Stimulated activated CD8-positive, alpha-beta memory T cell treated with anti-CD3 and anti-CD28 coated beads, Interleukin-15, amount 100 ng/mL, for 1 hour (primary cell): ENCODE measurements at places on chromosomes 7 and 10.
A peak's percentile ranks its signal among the peaks of the same experiment; 100 is the strongest.

DNA sequence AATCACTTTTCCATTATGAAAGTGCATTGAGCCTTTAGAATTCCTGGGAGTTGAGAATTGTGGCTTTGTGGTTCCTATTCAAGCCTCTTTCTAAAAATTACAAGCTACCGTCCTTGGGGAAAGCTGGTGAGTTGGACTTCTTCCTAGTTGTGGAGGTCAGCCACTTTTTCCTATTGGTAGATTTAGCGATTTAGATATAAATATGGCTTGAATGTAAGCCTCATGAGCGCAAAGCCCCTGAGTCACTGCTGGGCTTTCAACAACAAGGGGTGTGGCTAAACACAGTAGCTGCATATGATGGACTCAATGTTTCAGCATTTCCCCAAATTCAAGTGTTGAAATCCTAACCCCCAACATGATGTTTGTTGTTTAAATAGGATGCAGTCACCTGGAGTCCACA lies 150.0 kb upstream of the IGFBP3 start:
- DNase-seq, result no peak

DNA sequence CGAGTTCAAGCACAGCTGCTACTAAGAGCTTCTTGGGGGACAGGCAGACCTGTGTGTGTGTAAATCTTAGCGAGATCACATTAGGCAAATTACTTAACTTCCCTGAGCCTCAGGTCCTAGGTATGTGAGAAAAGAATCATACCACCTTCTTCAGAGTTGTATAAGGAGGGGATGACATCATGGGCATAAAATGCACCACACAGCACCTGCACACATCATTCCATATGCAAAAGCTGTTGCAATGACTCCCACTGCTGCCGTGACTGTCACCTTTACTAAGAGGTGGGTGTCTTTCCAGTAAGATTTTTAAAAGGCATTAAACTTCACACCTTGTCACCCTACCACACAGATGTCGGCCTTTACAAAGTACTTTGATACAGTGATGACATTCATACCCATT lies 146.0 kb downstream of the FANK1 start:
- no peak for DNase-seq

- no peak for DNase-seq
These were observed 817 bp downstream of the SRI start for GRCh38 chr7:88218836-88219605.

DNA sequence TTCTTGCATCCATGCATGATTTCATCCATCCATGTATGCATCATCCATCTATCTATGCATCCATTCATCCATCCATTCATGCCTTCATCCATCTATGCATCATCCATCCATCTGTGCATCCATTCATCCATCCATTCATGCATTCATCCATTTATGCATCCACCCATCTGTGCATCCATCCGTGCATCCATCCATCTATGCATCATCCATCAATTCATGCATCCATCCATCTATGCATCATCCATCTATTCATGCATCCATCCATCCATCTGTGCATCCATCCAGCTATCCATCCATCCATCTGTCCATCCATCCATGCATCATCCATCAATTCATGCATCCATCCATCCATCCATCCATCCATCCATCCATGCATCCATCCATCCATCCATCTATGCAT lies 131.3 kb downstream of the DYNC2I1 start:
- no peak for DNase-seq

GRCh38 chr7:108001764-108002725 lies 916 bp downstream of the LAMB1 start:
- no peak for DNase-seq

DNA sequence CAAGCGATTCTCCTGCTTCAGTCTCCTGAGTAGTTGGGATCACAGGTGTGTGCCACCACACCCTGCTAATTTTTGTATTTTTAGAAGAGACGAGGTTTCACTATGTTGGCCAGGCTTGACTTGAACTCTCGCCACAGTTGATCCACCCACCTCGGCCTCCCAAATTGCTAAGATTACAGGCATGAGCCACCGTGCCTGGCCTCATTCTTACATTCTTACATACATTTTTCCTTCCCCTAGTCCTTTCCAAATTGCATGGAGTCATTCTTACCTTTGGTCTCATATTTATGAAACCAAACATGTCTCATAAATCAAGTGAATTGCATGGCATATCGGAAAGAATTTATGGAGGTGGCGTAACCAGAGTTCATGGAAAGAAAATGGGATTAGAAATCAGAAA lies 148.5 kb downstream of the ANLN start:
- no peak for DNase-seq

GRCh38 chr10:124384591-124385190 lies 34.0 kb downstream of the OAT start:
- DNase-seq, result no peak

DNA sequence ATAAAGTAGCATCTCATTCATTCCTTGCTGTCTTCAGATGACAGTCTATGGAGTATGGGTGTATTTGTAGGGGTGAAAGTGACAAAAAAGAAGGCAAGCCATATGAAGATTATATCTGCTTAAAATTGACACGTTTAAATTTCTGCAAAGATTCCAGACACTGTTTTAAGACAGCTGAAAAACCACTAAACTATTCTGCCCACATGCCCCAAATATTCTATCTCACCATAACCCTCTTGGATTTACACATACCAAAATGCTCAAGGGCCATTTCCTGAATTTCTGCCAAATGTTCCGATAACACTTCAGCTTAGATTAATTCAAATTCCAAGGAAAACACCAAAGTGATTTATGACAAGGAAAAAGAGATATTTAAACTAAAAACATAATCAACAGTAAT lies 99.9 kb upstream of the IL6 start:
- DNase-seq, result no peak

DNA sequence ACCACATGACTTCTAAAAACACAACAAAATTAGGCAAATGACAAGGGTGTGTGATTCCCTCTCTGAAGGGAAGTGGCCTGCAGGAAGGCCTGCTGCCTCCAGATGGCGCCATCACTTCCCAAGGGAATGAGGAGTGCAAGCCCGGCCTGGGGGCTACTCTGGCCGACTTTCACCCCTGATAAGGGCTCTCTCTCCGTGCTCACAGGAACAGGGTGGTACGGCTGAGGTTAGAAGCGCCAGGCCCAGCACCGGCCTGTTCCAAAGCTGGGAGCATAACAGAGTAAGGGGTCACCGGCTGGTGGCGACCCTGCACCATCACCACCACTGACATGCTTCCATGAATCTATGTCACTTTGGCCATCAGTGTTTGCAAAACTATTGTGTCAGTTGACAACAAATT lies 13.1 kb downstream of the RBP3 start:
- no peak for DNase-seq

- DNase-seq, result no peak
These were observed 3.6 kb downstream of the PDSS1 start for GRCh38 chr10:26700884-26701630.

GRCh38 chr10:98338896-98339295 lies 70.9 kb upstream of the LOXL4 start:
- DNase-seq, result no peak

DNA sequence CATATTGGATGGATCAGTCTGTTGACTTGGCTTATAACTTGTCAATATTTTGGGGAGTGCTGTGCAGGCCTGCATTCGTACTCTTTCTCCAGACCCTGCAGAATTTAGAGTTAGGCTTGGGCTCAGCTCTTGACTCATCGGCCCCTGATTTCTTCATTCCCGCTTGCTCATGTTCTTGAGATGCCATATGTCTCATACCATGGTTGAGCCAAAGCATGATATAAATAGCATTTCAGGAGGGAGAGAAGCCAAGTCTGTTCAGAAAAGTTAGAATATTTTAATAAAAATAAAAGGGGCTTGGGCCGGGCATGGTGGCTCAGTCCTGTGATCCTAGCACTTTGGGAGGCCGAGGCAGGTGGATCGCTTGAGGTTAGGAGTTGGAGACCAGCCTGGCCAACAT lies 898.1 kb downstream of the TYW1 start:
- DNase-seq, result no peak

DNA sequence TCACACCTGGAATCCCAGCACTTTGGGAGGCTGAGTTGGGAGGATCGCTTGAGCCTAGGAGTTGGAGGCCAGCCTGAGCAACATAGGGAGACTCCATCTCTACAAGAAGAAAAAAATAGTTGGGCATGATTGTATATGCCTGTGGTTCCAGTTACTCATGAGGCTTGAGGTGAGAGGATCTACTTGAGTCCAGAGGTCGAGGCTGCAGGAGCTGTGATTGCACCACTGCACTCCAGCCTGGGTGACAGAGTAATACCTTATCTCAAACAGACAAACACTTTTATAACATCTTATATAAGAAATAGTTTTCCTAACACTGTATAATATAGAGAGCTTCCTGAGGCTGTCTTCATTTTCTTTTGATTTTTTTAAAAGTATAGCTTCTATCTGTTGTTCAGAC lies 448.4 kb upstream of the COBL start:
- DNase-seq, result no peak

GRCh38 chr7:6178298-6179029 lies 94.0 kb downstream of the CYTH3 start:
- no peak for DNase-seq

- DNase-seq, result no peak
These were observed 1.3 kb upstream of the ITPRIP start for GRCh38 chr10:104339469-104340110.

GRCh38 chr10:34176351-34176750 lies 638.7 kb downstream of the PARD3 start:
- no peak for DNase-seq

DNA sequence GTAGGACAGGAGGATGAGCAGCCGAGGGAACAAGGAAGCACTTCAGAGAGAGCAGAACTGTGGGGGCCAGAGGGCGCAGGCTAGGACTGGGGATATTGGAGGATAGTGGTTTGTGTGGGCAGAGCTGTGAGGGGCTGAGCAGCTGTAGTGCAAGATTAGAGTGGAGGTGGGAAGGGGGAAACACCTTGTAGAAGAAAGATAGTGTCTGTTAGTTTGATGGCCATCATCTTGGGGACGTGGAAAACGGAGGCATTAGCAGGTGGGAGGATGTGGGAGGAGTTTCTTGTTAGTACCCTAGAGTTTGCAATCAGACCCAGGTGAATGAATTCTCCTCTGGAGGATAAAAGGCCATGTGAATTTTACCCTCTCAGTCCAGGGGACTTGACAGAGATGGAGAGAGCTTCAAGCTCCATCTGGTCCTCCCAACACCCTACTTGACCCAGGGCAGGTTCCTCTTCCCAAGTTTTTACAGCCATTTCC lies 34.0 kb downstream of the PRSS2 start:
- DNase-seq, result no peak

DNA sequence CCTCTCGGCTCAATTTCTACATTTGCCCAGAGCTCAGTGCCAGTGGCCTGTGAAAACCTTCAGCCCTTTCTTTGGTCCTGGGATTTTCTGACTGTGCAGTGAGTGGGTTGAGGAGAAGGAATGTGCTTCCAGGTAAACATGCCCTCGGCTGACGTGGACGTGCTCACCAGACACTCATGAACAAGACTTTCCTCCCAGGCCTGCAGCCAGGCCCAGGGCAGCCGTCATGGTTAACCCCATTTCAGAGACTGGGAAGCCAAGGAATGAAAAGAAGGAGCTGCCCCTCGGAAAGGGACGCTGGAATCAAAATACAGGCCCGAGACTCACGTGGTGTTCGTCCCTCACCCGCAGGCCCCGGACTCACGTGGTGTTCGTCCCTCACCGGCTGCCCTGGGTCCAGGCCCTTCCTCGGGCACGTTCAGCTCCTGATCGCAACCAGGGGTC lies 8.8 kb upstream of the CALML5 start:
- no peak for DNase-seq

DNA sequence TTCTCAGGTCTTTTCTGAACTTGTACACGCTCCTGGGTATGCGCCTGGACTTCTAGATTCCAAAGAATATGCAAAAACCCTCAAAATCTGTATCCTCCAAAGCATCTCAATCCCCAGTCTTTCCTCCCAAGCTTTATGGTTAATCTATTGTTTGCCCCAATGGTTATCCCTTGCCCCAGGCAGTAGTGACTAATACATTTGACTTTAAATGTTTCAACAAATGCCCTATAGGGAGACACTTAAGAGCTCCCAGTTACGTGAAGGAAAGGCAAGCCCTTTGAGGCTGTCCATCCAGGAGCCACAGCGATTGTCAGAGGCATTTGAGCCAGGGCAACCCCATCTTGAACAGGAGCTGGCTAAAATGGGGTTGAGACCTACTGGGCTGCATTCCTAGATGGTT lies 12.7 kb upstream of the FOXL3 start:
- DNase-seq, result no peak

DNA sequence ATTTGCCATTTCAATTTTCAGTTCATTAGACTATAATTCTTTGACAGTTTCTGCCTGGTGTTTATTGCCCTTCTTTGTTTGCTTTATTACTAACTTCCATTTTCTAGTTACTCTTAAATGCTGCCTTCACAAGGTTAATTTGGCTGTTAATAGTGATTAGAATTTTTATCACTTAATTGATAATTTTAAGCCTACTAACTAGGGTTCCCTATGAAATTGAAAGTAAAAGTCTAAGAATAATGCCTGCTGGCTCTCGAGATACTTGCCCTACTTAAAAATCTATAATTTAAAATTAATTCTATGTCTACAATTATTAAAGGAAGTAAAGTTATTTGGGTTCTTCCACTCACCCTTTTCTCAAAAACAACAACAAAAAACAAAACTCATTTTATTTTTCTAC lies 65.3 kb downstream of the C1GALT1 start:
- no peak for DNase-seq

DNA sequence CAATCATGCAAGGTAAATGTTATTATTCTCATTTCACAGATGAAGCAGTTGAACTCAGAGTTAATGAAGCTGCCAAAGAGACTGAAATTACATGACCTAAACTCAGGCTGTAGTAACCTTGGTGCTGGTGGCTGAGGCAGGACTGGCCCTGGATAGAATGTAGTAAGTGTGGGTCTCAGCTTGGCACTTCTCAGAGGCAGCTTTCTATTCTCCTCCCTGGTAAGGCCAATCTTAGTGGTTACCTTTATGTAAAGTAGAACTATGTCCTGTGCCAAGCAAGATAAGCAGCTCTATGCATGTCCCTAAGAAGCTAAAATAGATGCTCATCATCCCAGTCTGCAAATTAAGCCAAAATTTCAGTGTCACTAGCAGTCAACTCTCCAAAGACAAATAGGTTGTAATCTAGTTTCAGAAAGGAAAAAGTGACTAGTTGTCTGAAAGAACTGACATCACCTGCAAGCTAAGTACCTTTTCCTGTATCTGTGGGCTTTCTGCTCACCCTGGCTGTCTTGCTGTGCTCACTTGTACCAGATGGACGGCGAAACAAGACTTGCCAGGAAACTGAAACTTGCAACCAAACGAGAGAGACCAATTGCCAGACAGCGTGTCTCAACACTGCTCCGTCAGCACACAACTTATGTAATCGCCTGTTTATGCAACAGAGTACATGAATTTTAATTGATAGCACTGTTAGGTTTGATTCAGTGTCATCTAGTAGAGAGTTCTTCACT lies 43.7 kb downstream of the CH25H start:
- peak; percentile 2 for DNase-seq

DNA sequence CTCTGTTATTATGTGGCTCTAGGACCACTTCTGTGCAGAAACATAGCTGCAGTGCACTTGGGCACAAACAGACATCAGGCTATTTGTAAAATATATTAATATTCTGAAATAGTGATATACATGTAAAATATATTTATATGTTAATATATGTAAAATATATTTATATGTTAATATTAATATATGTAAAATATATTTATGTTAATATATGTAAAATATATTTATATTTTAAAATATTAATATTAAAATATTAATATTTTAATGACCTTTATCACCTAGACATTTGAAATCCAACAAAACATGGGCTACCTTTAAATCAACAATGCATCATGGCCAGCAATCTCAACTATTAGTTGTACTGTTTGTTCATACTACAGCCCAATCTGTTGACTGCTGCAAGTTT lies 347.2 kb downstream of the CALN1 start:
- no peak for DNase-seq
